ENCODE measurements at places on chromosomes 2 and 18.

- DNase-seq: no peak
These were observed 77.1 kb upstream of the TNP1 start for GRCh38 chr2:216936954-216937357.

GRCh38 chr2:105675841-105676240, 68.9 kb upstream of the NCK2 start:
- no peak for DNase-seq

- DNase-seq: no peak
These were observed 152.2 kb upstream of the KCNJ3 start for GRCh38 chr2:154546341-154546740.

DNA sequence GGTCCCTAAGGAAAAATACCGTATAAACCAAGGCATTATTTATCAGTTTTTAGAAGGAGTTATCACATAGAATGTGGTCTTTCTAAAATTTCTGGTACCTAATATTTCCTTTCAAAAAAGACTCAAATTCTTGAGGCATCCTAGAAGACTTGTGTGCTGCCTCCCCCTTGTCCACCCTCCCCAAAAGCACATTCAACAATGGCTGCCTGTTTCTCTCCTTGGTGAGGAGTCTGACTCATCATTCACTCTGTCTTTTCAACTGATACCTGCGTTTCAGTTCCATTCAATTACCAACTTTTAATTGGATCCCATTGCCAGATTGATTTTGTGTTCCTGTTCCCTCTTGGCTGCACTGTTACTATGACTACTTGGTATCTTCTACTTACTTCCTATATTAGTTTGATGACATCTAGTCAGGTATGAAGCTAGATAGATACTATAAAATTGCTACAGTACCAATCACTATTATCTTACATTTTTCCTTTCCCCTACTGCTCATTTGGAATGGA, 72.9 kb downstream of the XRCC5 start:
- no peak for DNase-seq

- DNase-seq: no peak
These were observed 23.4 kb downstream of the CDH2 start for GRCh38 chr18:28153485-28154065.

- DNase-seq: no peak
These were observed 154.5 kb downstream of the RPIA start for GRCh38 chr2:88845772-88846661.

Data from Kasumi-1 (cell line).